ENCODE measurements at places on chromosomes 6 and 20. TPM values are rescaled to one million over a fixed set of nuclear protein-coding genes. Genes with fewer than 3 reads are reported as not detected.

- DNase-seq = no peak
These were observed 195.0 kb downstream of the KHDC1L start for GRCh38 chr6:73030257-73030656.

DNA sequence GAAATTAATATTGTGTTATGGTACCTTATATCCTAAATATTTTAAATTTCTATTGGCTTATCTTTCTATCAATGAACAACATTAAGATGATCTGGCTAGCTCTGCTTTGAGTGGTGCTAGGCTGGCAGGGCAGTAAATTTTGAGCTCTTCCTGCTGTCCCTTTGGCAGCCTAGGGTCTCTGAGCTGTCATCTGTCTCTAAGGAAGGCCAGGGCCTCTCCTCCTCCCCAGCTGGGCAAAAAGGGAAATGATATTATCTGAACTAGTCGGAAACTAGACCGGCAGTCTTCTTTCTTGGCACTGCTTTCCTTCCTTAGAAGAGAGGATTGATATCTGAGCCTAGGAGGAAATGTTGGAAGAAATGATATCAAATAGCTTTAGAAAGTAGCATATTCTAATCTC is 176.7 kb upstream of the BTBD3 start:
- no peak for DNase-seq

GRCh38 chr6:113837170-113837569 is 20.0 kb upstream of the MARCKS start:
- no peak for DNase-seq

GRCh38 chr20:14845199-14846160 is 508.1 kb upstream of the FLRT3 start:
- no peak for DNase-seq

DNA sequence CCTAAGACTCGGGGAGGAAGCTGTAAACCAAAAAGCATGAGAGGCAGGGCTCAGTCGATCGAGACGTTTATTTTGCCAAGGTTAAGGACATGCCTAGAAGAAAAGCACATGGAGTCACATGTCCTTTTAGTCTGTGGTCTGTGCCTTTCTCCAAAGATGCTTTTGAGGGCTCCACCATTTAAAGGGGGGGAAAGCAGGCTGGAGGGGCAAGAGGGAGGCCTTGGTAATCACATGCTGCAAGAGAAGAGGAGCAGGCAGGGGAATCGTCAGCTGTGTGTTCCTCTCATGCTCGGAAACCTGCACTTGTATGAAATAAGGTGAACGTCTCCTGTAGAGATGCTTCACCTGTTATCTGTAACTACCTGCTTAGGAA is 9.1 kb upstream of the YTHDF1 start:
- DNase-seq = no peak

- no peak for DNase-seq
These were observed 93.9 kb downstream of the SPTLC3 start for GRCh38 chr20:13102694-13103093.

DNA sequence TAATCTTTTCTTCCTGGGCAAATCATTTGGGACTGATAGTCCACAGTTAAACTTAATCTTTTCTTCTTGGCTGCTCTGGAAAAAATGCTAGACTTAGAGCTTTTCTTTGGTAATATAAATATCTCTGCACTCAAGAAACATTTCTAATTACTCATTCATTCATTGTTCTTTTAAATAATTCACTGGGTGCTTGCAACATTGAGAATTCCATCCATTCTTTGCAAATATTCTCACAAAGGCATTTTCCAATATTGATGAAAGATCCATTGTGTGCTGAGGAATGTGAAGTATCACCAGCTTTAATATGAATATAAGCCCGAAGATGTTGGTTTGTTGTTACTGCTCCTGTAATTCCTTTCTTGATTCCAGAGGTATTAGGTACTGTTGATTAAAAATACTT is 38.4 kb downstream of the AKAP7 start:
- DNase-seq = no peak

- no peak for DNase-seq
These were observed 4.1 kb downstream of the SLC17A9 start for GRCh38 chr20:62956387-62957135.

DNA sequence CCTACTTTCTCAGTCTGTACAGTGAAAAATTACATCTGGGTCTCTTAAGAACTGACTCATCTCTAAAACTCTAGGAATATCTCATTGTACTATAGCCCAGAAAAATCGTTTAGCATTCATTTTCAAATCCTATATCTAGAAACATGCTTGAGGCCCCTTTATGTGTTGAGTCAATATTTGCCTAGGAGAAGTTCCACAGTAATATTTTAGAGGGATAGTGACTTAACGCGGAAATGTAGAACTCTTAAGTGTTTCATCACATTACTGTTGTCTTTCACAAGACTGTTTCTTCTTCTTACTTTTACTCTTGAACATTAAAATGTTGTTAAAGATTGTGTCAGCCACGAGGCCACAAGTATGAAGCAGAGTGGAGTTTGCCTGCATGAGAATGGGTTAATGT is 23.0 kb upstream of the MYLIP start:
- DNase-seq = no peak

DNA sequence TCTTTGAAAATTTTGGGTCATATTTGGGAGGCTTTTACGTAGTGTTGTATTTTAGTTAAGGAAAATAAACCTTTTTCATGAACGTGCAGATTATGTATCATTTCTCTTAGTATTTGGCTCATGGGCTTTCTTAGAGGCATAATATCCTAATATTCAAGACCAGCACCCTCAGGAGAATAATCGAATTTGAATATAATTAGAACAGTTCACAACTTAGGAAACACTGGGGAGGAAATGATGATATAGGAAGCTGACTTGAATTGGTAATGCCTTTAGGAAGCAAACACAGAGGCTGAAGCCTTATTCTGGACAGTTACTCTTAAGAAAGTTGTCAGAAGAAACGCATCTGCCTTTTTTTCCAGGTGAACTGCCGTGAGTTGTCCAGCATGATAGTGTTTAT is at the start of gene GFRAL:
GFRAL (plus strand) TSS at position 301 of the 400 bp plus-strand sequence; CDS start at position 387, 86 bp downstream.
- DNase-seq = no peak

GRCh38 chr20:50642288-50642803 is 49.0 kb downstream of the RIPOR3 start:
- DNase-seq = no peak

- DNase-seq = no peak
These were observed 9.5 kb upstream of the SNRNP48 start for GRCh38 chr6:7580537-7580926.

DNA sequence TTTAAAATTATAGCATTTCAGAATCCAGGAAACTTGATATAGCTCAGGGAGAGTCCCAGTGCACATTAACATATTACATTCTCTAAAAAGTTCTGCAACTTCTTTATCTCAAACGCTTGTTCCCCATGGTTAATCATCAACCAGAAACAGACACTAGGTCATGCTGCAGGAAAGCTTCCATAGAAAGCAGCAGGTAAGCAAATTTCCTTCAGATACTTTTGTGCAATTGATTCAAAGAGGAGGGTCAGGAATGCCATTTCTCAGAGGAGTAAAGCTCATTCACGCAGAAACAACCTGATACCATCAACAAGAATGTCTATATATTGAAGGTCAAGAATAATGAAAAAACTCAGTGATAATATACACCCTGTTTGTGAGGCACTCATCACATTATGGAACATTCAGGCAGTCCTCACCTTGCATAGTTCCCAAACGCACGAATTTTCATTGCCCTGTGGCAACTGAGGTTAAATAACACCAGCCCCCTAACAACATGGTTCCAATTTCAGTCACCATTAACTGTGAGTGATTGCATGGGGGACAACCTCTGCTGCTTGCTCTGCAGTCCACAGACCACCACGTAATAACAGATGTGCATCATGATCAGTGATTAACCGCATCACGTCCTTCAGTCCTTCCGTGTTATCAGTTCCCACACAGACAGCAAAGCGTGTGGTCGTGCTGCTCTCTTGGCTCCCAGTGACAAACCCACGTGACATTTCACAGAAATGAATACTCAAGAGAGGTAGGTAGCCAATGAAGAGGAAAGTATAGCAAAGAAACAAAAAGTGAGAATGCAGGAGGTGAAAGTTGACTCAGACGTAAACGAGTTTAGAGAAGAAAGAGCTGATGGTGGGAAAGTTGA is 95.7 kb downstream of the LY86 start:
- no peak for DNase-seq

DNA sequence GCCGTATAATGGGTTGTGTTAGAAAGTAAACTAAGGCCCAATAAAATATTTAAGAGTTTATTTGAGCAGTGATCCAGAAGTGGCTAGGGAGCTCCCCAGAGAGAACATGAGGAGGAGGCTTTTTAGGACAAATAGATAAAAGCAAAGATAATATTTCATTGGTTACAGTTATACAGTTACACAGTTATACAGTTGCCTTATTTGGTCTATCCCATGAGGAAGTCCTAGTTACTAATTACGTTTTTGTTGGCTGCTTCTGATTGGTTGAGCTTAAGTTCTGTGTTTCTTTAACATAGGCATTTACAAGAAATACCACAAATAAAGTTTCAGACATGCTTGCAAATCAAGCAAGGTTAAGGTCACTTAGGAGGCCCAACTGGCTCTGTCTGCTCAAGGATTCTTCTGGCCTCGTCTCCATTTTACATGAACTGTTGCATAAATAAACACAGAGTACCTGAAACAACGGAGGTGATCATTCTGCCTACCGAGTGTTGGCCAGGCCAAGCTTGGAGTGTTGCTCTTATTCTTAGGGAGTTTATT is 7.0 kb downstream of the UBD start:
- no peak for DNase-seq

DNA sequence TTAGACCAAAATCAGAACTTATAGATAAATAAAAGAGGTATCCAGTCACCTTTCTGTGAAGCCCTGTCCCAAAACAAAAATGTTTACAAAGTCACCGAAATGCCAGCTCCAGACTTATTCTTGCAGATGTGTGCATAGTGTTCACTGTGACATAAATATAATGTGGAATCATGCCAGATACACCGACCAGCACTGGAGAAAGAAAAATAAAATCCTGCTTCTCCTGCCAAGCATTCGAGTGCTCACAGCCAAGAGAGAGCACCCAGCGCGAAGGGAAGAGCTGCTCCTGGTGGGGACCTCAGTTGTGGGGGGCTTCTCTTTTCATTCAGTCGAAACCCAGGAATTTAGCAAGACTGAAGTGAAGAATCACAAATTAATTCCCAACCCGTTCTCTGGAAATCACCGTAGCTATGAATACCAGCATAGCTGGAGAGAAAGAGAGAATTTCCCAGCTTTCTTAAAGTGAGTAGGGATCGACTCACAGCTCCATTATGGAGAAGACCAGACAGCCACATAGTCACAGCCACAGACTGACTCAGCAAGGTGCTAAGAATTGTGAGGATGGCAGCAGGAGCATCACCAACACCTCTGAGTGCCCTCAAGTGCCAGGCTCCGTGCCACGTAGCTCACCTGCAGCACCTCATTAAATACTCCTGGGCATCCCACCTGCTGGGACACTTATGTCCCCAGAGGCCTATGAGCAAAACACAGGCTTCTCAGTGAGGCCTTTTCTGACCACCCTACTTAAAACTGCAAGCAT is 33.2 kb downstream of the BFSP1 start:
- no peak for DNase-seq

- DNase-seq = no peak
These were observed 30.4 kb downstream of the AKIRIN2 start for GRCh38 chr6:87671555-87672029.

- no peak for DNase-seq
These were observed 58.0 kb downstream of the ZNF292 start for GRCh38 chr6:87213364-87213763.

- no peak for DNase-seq
These were observed 76.6 kb upstream of the CCDC167 start for GRCh38 chr6:37576336-37576737.

- DNase-seq = no peak
These were observed 14.4 kb downstream of the TMEM244 start for GRCh38 chr6:129846761-129847160.

DNA sequence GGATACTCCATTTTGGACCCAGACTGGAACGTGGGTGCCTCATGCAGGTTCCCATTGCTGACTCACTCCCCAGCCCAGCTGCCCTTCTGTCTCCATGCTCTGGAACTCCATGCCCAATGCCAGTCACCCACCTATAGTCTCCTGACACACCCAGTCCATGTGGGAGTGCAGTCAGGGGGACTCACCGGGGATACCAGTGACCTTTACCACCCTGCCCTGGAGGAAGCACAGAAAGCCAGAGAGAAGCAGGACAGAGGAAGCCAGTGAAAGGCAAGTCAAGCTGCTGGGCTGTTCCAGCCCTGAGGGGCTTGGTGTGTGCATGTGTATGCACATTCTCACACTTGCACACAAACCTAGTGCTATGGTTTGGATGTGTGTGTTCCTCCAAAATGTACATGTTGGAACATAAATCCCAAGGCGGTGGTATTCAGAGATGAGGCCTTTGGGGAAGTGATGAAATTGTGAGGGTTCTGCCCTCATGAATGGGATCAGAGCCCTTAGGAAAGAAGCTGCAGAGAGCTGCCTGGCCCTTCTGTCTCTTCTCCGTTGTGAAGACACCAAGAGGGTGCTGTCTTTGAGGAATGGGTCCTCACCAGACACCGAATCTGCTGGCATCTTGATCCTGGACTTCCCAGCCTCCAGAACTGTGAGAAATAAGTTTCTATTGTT is 121.4 kb upstream of the MAFB start:
- no peak for DNase-seq

DNA sequence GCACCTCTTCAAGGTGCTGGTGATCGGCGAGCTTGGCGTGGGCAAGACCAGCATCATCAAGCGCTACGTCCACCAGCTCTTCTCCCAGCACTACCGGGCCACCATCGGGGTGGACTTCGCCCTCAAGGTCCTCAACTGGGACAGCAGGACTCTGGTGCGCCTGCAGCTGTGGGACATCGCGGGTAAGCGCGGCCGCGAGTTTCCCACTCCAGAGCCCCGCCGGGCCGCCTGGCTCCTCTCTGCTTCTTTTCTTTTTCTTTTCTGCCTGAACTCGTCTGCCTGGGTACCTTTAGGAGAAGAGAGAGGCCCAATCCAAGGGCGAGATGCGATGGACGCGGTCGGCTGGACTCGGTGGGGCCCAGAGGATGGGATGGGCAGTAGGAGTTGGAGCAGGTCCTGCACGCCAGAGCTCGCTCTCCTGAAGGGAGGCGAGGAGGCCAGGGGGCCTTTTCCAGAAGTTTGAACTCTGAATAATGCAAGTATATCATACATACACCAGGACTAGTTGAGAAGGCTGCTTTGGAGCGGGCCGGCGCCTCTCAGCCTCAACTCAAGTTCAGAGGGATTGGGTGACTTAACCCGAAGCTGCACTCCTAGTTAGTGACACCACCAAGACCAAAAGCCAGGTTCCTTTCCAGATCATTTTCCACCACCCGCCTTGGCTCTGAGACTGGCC is 445 bp downstream of the RAB32 start:
- DNase-seq = peak; percentile 44

GRCh38 chr20:24402188-24402587 is 67.2 kb upstream of the SYNDIG1 start:
- DNase-seq = no peak

- DNase-seq = no peak
These were observed 6.2 kb downstream of the DYNLT1 start for GRCh38 chr6:158638324-158638854.

The DEFB124 gene
- total RNA-seq = not detected

The LRRN4 gene
- total RNA-seq = 0.23 TPM

The RAB44 gene
- not detected for total RNA-seq

The LAMA2 gene
- 30.0 TPM for total RNA-seq

The ZNF831 gene
- total RNA-seq = 5.4 TPM

The HMGN3 gene
- 78.8 TPM for total RNA-seq

The ZNF512B gene
- 26.1 TPM for total RNA-seq

The GOPC gene
- total RNA-seq = 38.0 TPM

The TUBB2B gene
- 612 TPM for total RNA-seq
